Foreskin keratinocyte (primary cell): ENCODE measurements at places on chromosomes 13 and 19.

GRCh38 chr13:32107973-32108372, 76.4 kb downstream of the FRY start:
- DNase-seq: no peak

- DNase-seq: no peak
Observed at GRCh38 chr13:73596382-73596781, 537.6 kb downstream of the KLF5 start.

GRCh38 chr19:1370579-1371361, 12.9 kb upstream of the NDUFS7 start:
- no peak for DNase-seq

GRCh38 chr13:37230346-37230745, 124.9 kb upstream of the CSNK1A1L start:
- DNase-seq: no peak

- DNase-seq: no peak
Observed at GRCh38 chr13:107289540-107289939, 721.6 kb upstream of the ARGLU1 start.

DNA sequence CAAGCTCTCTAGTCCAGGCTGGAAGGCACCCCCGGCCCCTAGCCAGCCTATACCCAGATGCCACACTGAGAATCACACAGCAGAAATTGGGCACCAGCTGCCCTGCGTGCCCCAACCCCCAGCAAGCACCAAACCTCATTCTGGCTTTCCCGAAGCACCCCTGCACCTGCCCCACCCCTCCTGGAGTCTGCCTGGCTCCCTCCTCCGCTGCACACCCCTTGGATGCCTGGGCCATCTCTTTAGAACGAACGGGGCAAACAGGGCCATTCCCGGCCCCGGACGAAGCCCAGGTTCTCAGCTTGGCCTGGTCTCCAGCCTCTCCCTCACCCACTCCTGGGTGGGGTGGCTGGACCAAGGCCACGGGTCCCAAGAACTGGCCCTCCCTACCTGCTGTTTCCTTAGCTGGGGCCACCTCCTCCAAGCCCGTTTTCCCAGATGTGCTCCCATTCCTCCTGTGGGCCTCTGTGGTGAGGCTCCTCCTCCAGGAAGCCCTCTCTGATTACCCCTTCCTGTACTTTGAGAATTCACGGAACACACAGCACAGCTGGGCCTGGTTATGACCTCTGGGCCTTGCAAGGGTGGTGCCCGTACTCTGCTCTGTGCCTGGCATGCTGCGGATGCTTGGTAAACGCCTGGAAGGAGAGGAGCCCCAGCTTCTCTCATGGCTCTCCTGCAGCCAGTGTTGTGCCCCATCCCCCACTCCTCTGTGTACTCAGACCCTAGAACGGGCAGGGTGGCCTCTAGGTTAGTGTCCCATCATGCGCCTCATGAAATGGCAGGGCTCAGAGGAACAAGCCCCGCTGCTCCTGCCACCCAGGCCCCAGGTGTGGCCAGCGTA, 21.4 kb downstream of the CEBPG start:
- no peak for DNase-seq

DNA sequence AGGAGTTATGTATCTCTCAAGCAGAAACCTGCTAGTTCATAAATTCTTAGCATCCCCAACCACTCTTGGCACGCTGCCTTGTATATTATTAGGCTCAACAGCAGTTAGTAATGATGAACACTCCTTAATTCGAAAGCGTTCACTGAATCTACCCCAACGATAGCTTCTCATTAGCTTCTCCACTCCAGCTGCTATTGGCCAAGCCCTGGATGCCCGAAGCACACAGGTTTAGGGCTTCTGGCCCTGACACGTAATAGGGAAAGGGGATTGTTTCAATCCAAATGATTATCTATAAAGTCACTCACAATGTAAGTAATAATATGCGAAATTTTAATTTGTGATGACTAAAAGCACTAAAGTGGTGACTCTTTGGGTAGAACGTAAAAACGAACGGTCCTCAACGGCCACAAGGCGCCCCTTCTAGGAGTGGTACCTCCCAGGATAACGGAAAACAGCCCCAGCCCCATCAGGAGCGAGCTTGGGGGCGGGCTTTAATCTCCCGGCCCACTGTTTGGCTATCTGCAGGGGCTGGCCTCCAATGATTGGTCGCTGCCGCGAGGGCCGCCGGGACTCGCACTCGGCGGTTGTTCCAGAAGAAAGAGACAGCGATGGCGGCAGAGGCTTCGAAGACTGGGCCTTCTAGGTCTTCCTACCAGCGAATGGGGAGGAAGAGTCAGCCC, at the start of gene RNF17:
RNF17 (plus strand) TSS at position 574 of the 680 bp plus-strand sequence; CDS start at position 609, 35 bp downstream.
- no peak for DNase-seq

GRCh38 chr13:53254500-53254899, 225.9 kb downstream of the OLFM4 start:
- DNase-seq: no peak

DNA sequence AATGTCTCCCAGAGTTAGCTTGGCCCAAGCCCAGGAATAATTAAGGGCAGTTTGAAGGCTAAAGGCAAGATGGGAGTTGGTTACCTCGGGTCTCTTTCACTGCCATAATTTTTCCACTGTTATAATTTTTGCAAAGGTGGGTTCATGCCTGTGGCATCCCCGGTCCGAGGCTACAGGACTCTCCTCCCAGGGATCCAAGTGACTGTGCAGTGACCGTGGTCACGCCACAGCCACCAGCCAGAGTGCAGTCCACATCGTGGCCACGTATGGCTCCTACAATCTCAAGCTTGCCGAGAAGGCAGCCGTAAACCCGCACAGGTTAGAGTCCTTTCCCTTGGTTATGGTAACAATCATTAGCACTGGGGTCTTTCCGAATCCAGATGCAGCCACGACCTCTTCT, 36.8 kb downstream of the C13orf46 start:
- DNase-seq: no peak

DNA sequence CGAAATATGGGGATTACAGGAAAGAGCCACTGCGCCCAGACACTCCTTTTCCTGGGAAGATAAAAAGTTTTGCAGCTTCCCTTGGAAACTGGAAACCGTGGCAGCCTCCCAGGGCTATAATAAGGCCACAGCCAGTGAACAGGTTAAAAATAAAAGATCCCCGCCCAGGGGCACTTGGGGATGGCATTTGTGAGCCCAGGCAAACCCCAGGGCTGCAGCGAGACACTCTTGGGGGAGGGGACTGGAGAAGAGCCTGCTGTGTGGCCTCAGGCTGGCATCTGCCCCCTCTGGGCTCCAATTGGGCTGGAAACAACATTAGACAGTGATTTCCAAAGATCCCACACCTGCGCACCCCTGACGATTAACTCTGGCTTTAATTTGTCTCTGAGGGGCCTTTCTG, 11.2 kb downstream of the FEM1A start:
- no peak for DNase-seq

DNA sequence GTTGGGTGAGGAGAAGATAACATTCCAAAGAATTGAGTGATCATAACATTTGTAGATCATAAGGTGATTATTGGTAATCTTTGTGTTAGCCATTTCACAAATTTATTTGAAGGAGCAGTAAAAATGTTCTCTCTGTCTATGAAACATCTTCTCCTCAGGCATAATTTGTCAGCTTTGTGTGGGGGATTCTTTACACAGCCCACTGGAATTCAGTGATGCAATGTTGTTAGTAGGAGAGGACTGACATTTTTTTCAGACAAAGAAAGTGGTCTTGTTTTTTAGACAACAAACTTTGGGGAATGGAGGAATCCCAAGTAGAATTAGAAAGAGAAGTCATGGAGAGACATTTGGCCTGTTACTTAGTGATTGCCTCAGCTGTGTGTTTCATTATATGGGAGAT, 100.3 kb downstream of the ITGBL1 start:
- DNase-seq: no peak

DNA sequence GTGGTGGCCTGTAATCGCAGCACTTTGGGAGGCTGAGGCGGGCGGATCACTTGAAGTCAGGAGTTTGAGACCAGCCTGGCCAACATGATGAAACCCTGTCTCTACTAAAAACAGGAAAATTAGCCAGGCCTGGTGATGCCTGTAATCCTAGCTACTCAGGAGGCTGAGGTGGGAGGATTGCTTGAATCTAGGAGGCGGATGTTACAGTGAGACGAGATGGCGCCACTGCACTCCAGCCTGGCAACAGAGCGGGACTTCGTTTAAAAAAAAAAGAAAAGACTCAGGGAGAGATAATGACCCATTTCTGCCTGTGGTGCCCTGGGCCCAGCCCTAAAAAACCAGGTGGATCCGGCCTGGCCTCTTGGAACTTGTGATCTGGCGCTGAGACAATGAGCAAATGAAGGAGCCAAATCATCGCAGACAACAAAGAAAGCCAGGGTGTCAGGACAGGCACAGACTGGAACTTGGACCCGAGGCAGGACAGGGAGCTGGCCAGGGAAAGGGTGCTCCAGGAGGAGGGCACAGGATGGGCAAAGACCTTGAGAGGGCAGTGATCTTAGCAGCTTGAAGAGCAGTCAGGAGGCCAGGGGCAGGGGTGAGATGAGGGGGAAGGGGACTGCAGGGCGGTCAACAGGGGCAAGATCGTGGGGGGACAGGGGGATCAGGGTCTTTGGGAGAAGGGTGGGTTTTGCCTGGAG, 962 bp upstream of the JAK3 start:
- DNase-seq: no peak

- no peak for DNase-seq
Observed at GRCh38 chr13:39941236-39941635, 285.8 kb downstream of the COG6 start.

DNA sequence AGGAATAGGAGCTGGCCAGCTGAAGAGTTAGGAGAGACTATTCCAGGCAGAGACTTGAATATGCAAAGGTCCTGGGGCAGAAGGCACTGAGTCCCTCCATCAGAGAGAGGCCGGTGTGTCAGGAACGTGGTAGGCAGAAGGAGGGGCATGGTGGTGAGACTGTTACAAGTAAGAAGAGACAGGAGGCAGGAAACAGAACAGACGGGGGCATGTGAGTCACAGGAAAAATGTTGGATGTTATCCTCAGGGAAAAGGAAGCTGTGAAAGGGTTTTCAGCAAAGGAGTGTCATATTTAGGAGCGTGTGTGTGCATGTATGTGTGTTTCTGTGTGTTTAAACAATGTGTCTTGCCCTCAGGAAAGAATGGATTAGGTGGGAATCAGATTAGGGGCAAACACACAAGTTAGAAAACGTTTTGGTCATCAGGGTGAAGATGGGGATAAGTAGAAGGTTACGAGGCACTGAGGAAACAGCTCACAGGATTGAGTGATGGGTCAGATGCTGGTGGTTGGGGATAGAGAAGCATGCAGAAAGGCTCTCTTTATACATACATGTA, 1.1 kb downstream of the EDDM13 start:
- DNase-seq: peak; percentile 84
